Sigmoid colon (tissue), 7 donors: ENCODE measurements at places on chromosomes 11 and 22.

DNA sequence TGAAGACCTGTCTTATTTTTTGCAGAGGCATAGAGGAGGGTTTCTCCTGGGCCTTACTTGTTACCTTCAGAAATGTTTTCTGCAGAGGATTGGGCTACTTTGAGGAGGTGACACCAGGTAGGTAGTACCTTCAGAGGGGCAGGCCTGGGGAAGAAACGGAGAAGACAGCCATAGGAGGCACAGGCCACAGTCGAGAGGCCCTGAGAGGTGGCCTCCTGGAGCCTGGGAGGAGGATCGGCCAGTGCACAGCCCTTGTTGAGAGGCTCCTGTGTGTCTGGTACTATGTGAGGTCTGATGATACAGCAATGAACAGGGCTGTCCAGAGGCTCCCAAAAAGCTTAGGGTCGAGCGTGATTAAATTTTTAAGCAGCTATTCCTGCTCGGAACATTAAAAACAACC, 11.5 kb downstream of the GTPBP1 start:
- peak; percentile 18 for DNase-seq

- DNase-seq: no peak
Measured at GRCh38 chr11:28461846-28462245, 353.7 kb downstream of the METTL15 start.

GRCh38 chr22:21780259-21780658, 44.7 kb upstream of the YPEL1 start:
- no peak for DNase-seq

DNA sequence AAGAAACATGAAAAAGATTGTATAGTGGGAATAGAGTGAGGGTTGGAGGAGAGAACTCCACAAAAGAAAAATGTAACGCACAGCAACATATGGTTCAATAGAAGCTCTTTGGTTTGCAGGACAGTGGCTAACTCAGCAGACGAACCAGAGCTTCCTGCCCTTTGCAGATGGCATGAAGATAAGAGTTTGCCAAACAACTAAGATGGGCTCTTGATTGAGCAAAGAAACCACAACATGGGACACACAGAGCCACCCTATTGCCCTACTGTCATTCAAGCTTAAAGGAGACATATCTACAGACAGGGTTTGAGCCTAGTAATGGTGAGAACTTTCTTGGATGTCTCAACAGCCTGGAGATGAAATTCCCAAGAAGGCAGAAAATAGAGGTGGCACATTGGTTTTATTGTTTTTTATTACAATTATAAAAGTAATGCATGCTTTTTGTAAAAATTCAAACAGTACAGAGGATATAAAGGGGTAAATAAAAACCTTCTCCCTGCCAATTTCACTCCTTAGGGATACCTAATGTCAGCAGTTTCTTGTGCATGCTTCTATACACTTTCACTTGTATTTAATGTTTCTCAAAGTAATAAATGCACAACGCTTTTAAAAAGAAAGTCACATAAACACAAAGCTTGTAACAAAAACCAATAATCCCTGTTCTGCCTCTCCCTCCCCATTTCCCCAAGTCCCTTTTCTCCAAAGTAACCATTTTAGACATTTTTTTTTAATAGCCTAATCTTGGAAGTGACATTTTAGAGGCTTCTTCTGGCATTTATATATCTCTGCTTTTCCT, 63.7 kb downstream of the COPB1 start:
- no peak for DNase-seq

GRCh38 chr22:23828800-23829680, 9.8 kb downstream of the DERL3 start:
- peak; percentile 57 for DNase-seq

DNA sequence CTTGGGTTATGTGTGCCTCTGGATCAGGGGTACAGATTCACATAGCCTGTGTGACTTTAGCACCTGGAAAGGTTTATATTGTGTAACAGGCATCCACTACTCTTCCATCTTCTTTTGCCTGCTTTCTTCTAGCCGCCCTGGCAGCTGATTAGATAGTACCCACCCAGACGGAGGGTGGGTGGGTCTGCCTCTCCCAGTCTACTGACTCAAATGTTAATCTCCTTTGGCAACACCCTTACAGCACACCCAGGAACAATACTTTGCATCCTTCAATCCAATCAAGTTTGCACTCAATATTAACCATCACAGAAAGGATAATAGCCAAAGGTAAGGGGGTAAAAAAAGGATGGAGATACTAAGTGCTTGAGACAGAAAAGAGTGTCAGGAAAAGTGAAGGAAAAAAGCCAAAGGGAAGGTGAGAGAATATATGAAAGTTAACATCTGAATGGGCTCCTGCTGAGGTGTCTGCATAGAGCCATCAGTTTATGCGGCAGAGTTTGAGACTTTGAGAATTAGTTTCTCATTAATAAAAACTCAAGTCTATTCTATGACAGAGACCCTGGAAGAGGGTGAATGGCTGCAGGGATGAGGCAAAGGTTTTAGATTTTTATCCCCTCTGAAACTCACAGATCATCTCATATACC, 2.6 kb upstream of the OR51B6 start:
- DNase-seq: no peak

GRCh38 chr11:126310200-126310991, 6.5 kb downstream of the DCPS start:
- DNase-seq: peak; percentile 86

DNA sequence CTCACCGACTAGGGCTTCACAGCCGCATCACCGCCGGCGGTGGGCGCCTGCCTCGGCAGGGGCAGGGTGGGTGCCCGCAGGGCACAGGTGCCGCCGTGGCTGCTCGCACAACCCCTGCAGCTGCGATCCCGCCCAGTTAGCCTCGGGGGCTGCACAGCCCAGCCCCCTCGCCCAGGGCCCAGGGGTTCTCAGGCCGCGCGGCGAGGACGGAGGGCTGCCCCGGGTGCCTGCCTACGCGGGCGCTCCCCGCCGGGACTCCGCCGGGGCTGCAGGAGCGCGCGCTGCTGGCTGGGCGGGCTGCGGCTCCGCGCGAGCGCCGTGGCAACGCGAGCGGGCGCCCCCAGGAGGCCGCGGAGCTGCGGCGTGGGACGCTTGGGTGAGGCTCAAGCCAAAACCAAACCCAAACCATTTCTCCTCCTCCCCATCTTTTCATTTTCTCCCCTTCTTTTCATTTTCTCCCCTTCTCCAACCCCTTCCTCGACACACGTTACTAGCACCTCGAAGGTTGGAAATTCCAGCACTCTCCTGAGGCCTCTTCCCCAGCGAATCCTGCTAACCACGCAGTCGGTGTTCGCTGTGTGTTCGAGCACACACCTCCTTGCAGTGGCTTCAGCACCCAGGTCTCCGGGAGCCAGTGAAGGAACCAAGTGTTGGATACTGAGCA, at the start of gene MICAL3:
Gene MICAL3, minus strand, starts transcription at position 286 of the 664 bp plus-strand sequence. CDS start 117,749 bp downstream, outside the sequence.
- DNase-seq: peak; percentile 77

GRCh38 chr22:23075050-23075449, 4.7 kb downstream of the GNAZ start:
- DNase-seq: no peak

GRCh38 chr22:37860796-37861421, 11.7 kb downstream of the EIF3L start:
- no peak for DNase-seq

DNA sequence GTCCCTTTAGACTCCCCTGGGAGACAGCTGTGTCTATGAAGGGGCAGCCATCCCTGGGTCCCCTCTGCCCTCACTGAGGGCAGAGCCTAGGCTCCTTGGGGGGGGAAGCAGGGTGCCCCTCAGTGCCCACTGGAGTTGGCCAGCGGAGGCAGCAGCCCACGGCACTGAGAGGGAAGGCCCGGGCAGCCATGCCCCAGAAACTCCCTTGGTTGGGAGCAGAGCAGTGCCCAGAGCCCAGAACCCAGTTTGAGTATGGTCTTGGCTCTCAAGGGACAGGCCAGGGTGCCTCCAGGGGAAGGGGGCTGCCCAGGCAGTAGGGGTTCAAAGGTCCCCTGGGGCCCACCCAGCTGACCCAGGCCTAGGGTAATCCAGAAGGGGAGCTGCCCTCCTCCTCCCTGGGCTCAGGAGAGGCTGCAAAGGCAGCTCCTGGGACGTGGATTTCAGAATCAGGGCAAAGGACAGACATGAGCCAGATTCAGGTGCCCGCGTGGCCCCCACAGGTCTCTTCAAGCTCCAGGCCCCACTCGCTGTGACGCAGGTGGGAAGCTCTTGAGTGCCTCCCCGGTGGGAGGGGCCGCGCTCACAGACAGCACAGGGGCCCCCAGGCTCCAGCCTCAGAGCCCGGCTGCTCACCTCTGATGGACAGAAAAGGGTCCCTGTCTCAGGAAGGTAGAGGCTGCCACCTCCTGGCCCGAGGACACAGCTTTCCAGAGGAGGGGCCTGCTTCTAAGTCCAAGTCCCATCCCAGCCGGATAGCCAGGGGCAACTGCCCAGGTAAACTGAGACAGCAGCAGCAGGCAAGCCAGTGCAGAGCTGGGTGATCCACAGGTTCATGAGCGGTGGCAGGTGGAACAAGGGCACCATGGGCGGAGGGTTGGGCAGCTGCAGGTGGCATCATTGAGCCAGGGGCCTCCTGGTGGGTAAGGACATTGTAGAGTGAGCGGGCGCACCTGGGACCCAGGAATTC, 2.6 kb downstream of the C11orf21 start:
- no peak for DNase-seq

- no peak for DNase-seq
Measured at GRCh38 chr11:94597896-94598295, 30.7 kb downstream of the PIWIL4 start.

DNA sequence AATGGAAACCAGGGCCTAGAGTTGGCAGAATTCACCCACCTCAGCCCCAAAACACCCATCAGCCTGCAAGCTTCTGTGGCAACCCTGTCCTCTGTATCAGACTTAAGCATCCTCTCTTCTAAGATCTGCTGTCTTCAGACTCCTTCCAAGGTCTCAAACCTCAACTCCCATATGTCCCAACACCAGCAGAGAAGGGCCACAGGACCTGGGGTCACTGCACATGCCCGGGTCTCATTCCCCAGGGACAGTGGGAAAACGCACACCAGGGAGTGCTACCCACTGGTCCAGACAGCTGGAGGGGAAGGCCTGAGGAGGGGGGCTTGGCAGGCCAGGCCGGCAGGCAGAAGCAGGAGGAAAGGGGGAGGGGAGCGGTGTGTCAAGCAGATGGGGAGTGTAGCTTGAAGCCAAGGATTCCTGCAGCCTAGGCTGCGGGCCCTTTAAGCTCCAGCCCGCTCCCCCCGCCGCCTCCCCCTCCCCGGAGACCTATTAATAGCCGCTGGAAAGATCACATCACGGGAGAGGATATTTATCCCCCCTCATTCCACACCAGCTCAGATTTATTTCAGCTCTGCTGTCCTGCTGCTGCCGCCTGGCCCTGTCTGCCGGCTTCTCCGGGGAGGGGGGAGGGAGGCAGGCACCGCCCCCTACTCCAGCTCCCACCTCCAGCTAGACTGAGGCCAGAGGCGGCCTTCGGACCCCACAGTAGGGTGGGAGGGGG, 16.7 kb downstream of the BCL9L start:
- DNase-seq: peak; percentile 97

DNA sequence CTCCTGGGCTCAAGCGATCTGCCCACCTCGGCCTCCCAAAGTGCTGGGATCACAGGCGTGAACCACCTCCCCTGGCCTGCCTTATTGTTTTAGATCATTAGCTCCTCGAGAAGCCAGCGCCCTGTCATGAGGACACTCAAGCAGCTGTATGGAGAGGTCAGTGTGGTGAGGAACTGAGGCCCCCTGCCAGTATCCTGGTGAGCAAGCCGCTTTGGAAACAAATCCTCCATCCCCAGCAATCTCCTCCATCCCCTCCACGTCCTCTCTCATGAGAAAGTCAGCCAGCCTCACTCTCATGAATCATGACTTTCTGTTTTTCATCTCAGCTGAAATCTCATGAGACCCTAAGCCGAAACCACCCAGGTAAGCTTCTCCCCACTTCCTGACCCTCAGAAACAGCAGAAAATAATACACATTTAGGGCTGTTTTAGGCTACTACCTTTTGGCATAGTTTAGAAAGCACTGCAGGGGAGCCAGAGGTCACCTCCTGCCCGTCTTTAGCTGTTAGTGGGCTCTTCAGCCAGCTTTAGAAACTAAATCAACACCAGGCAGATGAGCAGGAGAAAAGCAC, 56.0 kb downstream of the CTTN start:
- DNase-seq: no peak

- DNase-seq: no peak
Measured at GRCh38 chr11:17488563-17488962, 11.9 kb upstream of the ABCC8 start.

- no peak for DNase-seq
Measured at GRCh38 chr22:42418811-42419242, 13.4 kb downstream of the NFAM1 start.

DNA sequence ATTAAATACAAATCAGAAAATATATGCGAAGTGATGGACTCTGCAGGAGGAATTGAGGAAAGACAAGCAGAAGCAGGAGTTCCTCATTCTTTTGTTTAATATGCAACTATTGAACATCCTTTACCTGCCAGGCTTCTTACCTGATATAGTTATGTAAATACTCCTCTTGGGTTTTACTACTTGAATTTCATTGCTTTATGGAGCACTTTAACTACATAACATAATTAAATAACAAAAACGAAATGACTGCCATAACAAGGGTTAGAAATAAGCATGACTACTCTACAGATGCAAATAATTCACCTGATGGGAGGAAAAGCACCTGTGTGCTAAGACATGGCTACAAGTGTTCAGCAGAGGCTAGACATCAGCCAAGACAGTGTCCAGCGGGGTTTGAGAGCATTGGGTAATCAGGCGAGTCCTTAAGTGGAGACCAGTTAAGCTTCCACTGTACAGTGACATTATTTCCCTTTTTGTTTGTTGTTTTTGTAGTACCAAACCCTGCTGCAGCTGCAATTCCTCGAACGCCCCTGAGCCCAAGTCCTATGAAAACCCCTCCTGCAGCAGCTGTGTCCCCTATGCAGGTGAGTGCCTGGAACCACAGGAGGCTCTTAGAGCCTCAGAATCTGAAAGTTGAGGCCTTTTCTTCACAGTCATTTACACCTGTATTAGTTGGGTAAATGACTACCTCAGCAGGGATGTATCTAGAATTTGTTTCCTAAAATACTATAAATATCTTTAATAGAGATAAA, 67.4 kb downstream of the SPECC1L start:
- DNase-seq: no peak

DNA sequence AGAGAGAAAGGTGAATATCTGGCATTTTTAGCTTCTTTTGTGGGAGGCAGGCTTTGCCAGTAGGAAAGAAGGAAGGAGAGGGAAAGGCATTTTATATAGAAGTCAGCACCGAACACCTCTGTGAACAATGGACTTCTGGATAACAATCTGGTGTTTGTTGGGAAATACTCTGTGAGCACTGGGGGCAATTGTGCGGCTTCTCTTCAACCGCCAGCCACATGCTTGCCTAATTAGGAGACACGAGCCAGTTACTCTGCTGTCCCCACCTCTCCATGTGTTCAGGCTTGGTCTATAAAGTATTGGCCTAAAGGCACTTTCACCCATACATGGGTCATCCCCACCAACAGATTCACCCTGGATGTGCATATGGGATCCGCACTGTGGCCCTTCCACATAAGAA, 523.6 kb downstream of the NTM start:
- DNase-seq: no peak
